Cerebellar nuclear complex (tissue), 1 donor: ENCODE measurements at places on chromosomes 3 and 15.

- DNase-seq = no peak
Measured at GRCh38 chr3:195236801-195237570, 34.0 kb downstream of the XXYLT1 start.

DNA sequence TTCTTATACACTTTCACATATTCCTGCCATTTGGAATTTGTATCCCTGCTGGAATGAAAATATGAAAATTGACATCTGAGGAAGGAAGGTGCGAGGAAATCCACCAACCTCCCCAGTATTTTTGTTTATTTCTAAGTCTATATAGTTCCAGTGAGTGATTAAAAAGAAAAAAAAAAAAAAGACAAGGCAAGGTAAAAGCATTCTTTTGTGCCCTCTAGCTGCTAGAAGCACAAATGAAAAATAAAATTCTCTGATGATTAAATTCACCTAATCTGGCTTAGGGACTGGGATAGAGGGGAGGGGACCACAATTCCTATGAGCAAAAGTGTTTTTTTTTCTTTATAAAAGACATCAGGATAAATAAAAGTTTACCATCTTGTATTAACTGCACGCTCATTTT, 370.9 kb downstream of the NR2F2 start:
- no peak for DNase-seq

DNA sequence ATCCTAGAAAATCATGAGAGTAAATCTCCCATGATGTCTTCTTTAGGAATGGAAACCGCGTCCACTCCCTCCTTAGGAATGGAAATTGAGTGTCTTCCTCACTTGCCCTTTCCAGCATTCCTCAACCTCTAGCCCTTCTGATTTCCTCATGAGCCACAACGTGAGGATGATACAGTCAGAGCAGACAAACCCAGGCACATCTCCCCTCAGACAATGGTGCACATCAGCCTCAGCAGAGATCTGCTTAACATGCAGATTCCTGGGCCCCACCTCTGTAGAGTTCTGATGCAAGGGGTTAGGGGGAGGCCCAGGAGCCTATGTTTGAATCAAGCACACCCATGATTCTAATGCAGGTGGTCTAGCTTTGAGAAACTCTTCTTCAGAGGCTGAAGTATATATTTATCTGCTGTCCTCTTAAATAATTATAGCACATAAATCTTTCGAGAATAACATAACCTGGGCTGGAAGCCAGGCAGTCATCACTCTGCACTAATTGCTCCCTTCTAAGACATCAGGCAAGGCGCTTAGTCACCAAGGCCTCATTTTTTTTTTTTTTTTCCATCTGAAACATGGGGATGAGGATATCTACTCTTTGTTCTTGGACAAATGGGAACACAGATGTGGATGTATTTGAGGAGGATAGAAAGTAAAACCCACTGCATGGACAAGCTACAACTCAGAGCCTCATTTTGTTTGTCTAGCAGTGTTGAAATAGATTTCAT, 81.7 kb downstream of the PRICKLE2 start:
- no peak for DNase-seq

- DNase-seq = no peak
Measured at GRCh38 chr3:77191640-77192039, 151.7 kb downstream of the ROBO2 start.

DNA sequence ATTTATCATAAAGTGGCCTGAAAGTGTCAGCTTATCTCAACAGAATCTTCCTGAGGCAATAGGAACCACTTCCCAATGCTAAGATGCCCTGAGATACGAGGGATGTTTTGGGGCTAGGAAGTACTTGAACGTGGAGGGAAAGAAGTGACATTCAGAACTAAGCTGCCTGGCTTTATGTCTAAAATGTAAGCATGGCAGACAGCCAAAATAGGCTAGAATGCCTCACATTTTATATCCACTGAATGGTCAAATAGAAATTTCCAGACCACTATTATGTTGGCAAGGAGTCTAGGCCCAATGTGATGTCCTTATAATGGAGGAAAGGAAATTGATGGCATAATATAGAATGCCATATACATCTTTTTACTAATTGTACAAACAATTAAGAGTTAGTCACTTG, 154.9 kb downstream of the PEX5L start:
- DNase-seq = no peak

DNA sequence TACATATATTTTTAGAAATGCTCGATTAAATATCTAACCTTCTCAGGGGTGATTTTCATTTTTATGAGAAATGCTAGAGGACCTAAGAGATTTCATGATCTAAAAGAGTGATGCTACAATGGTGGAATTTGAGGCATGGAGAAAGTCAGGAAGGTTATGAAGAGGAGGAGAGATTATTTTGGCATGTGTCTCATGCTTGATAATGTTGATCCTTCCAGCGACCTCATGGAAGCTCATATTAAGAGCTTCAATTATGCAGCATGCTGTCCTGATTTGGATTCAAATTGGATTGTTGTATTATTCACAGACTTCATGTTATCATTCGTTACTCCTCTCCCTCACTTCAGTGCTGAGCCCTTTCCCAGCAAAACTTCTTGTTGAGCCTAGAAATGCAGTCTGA, 112.5 kb downstream of the RAP2B start:
- no peak for DNase-seq

DNA sequence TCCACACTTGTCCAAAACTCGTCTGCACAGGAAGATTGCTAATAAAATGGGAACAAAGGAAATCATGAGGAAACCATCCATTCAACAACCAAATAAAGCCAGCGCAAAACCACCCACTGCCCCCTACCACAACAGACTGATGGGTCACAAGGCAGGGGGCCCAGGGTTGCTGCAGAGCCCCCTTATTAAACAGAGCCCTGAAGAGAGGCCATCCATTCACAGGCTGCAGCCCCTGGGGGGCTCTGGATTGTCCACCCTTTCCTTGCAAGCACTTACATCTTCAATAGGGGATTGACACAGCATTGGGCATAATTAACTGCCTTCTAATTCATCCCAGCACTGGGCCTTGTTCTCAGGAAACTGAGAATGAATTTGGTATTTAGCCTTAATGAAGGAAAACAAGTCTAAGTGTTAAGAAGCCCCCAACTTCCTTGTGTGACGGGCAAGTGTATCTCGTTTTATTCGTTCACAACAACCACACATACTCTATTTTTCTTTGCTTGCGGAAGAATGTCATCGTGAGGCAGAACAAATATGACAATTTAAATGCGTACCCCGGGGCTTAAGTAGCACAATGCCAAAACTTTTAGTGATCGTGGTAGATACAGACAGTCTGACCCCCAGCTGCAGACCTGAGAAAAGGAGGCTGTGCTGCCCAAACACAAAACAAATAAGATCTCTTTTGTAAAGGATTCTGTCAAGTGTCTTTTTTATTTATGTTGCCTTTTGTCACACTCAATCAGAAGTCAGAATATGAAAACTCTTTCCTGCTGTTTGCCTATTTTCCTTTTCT, 144.0 kb downstream of the SEMA6D start:
- DNase-seq = no peak

GRCh38 chr3:89635137-89635536, 527.7 kb downstream of the EPHA3 start:
- no peak for DNase-seq

GRCh38 chr3:128080323-128081080, 28.3 kb downstream of the SEC61A1 start:
- no peak for DNase-seq

DNA sequence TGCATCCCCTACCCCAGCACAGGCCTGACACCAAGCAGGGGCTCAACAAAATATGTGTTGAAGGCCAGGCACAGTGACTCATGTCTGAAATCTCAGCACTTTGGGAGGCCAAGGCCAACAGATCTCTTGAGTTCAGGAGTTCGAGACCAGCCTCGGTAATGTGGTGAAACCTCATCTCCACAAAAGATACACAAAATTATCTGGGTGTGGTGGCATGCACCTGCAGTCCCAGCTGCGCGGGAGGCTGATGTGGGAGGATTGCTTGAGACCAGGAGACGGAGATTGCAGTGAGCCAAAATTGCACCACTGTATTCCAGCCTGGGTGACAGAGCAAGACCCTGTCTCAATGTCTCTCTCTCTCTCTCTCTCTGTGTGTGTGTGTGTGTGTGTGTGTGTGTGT, 30.7 kb upstream of the CYP11A1 start:
- no peak for DNase-seq

GRCh38 chr3:53646723-53647122, 152.3 kb downstream of the CACNA1D start:
- no peak for DNase-seq

- DNase-seq = no peak
Measured at GRCh38 chr3:54954022-54954421, 26.2 kb upstream of the LRTM1 start.

DNA sequence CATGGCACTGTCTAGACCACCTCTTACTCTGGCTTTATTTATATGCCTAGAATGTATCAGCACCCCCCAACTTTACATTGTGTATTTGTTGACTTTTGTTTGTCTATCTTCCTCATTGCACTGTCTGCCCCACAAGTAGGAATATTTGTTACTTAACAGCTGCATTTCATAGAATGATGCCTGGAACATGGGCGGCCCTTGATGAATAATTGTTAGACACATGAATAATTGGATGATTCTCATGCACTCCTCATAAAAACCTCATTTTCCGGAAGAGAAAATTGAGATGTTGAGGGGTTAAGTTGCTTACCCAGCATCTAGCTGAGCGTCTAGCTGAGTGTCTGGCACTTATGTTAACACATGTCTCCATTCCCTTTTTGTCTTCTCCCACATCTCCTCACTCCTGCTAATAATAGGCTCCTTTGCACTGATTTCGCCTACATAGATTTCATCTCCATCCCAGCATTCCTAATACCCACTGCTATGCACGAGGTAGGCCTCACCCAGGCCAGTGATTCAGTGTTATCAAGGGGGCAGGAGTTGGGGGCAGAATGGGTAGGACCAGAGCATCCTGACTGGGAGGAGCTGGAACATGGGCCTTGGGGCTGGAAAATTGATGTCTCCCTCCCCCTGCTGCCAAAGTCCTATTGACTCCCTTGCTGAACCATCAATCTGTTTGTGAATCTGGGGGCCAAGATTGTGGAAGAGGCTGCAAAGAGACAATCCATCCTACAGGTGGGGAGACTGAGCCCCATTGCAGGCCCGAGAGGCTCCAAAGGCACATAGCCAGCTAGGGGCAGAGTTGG, 7.8 kb upstream of the WNT7A start:
- no peak for DNase-seq

- no peak for DNase-seq
Measured at GRCh38 chr15:71443538-71443937, 328.3 kb downstream of the THSD4 start.

- no peak for DNase-seq
Measured at GRCh38 chr15:77716632-77717332, 84.1 kb upstream of the LINGO1 start.

DNA sequence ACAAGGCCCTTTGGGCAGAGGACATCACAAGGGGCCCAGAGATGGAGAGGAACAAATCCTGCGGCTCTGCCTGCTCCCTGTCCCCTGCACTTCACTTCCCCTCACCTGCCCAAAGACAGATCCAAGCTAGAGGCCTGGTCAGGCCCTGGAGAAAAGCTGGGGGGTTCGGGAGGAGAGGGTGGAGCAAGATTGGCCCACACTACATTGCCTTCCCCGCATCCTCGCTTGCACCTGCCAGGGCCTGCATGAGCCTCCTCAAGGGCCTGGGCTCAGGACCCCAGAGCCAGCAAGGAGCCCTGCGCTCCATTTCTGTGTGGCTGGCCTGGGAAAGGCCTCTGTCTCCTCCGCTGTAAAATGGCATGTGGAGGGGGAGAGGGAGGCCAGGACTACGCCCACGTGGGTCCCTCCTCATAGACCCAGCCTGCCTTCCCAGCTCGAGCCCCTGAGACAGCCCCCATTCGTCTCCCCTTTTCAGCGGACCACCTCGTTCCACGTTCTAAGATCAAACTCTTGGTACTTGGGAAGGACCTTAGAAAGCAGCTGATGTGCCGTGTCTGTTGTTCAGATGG, 106.0 kb downstream of the HMG20A start:
- DNase-seq = no peak

- DNase-seq = no peak
Measured at GRCh38 chr3:57127891-57128518, 37.1 kb downstream of the IL17RD start.

GRCh38 chr15:95162531-95162930, 931.2 kb downstream of the MCTP2 start:
- DNase-seq = no peak

GRCh38 chr3:129919357-129919756, 25.8 kb upstream of the TMCC1 start:
- DNase-seq = no peak

- DNase-seq = no peak
Measured at GRCh38 chr15:66291816-66292570, 1.4 kb upstream of the DIS3L start.

DNA sequence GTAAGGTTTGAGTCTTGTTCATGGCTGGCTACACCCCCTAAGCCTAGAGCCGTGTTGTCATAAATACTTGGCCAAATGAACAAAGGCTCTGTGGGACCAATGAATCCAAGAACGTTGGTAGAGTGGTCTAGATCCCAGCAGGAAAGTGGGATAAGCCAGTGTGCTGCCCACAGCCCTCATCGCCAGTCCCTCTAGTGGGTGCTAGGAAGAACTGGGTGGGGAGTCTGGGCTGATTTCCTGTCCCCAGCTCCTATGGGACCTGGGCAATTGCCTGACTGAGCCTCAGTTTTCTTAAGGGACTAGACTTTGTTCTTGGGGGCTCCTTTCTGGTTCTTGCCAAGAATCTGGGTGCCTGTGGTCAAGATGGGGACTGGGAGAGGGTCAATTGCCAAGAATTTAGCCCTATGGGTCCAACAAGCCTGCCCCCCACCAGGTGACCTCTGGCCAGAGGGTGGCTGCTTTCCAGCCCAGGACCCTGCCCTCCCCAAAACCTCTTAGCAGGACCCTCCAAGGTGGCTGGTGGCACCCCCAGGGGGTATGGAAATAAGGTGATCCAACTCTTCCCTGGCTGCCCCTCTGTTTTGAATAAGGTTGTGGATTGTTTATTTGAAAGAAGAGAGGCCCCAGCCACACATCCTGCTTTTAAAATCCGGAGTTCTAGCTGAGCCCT, 42.7 kb downstream of the SMAD6 start:
- no peak for DNase-seq

DNA sequence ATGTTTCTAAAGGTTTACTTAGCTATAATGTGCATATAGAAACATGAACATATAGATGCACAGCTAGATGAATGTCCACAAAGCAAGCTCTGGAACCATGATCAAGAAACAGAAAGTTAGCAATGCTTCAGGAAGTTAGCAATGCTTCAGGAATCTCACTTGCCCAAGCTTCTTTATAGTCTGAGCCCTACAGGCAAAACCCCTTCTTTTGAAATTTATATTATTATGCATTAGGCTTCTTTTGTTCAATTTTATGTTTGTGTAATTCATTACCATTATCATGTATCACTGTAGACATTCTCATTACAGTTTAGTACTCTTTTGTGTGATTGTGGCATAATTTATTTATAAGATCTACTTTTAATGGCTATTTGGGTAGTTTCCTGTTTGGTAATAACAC, 286.4 kb upstream of the BCHE start:
- no peak for DNase-seq

GRCh38 chr3:15264486-15264885, 58.4 kb downstream of the CAPN7 start:
- no peak for DNase-seq

DNA sequence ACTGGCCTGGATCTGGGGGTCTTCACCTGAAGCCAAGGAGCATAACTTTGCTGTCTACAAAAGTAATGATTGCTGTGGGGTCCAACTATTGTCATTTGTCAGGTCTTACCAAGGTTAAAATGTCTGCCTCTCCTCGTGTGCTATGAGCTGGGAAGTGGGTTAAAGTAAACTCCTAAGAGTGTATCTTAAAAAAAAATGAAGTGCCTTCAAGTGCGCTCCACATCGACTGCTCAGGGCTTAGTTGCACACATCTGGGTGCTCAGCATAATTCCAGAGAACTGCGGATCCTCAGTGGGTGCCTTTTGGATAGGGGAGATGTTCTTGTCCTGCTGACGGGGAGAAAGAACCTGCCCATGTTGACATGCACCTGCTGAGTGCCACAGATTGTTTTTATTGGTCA, 40.9 kb downstream of the EFCAB12 start:
- DNase-seq = no peak
